ENCODE measurements at places on chromosomes 6 and 20.

DNA sequence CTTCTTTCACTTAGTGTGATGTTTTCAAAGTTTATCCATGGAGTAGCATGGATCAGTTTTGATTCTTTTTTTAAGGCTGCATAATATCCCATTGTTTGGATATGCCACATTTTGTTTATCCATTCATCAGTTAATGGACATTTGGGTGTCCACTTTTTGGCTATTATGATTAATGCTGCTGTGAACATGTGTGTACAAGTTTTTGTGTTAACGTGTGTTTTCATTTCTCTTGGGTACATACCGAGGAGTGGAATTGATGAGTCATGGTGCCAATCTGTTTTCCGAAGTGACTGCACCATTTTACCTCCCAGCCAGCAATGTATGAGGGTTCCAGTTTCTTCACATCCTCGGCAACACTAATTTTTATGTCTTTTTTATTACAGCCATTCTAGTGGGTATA, 78.4 kb upstream of the CCDC28A start:
- no peak for DNase-seq

- no peak for DNase-seq
Observed at GRCh38 chr6:34246249-34246562, 2.6 kb downstream of the SMIM29 start.

GRCh38 chr6:148306286-148306685, 36.4 kb upstream of the SASH1 start:
- no peak for DNase-seq

DNA sequence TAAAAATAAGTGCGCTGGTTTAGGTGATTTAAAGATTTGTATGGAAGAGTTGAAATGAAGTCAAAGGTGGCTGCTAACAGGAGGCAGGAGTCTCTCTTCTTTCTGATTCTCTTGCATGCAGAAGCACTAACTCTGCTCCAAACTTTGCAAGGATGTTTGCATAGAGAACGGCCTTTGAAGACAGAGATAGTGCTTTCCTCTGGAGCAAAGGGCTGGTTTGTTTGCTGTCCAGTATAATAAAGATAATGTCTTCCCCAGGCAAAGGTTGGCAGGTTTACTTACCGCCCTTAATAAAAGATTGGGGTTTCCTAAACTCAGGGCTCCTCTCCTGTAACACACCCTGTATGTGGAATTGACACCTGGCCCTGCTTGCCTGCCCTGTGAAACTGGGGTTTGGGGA, 210.6 kb upstream of the RREB1 start:
- DNase-seq = no peak

DNA sequence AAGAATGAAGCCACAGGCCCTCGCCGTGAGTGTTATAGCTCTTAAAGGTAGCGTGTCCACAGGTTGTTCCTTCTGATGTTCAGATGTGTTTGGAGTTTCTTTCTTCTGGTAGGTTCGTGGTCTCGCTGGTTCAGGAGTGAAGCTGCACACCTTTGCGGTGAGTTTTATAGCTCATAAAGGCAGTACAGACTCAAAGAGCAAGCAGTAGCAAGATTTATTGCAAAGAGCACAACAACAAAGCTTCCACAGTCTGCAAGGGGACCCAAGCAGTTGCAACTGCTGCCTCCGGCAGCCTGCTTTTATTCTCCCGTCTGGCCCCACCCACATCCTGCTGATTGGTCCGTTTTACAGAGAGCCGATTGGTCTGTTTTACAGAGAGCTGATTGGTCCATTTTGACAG, 5.2 kb downstream of the HIVEP1 start:
- no peak for DNase-seq

DNA sequence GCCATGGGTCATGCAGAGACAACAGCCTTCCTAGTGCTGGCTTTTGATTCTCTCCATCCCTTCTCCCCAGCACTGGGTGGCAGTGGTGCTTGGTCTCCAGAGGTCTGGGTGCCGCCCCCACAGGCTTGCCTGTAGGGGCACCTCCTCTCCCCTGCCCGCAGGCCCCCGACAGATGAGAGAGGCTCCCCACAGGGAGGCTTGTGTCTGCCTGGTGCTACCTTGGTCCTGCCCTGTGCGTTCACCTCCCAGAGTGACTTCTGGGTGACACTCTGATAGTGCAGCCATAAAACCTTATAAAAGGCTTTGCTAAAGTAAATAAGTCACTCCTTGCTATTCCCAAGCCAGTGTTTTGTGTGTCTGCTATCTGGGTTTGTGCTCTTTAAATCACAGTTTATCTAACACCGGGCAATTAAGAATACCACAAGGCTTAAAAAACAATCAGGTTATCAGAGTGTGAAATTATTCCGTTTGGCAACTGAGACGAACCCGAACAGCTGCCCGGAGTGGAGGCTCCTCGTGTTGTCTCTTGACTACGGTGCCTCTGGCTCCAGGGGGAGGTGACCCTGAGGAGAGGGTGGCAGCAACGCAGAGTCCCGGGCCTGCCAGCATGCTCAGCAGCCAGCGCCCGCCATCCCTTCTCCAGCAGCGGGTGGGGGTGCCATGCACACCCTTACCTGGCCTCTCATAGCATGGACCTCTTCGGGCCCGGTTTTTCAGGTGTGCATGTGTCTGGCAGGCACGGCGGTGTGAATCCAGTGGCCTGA, 5.4 kb upstream of the C20orf204 start:
- DNase-seq = no peak

DNA sequence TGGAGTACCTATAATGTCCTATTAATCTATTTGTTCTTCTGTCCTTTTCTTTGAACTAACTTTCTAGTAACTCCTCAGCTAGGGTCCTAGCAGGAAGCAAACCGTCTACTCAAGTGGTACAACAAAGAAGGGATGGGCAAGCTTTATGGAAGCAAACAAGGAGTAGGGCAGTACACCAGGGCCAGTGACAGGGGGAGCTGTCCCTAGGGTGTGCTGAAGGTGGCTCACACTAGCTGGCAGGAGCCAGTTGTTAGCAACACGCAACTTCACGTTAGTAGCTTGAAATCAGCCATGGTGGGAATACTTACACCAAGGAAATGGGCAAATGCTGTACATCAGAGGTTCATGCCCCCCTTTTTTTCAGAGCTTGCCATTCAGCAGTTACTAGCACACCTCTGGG, 74.0 kb upstream of the EYA2 start:
- no peak for DNase-seq

- no peak for DNase-seq
Observed at GRCh38 chr20:45300961-45301360, 5.7 kb upstream of the RBPJL start.

DNA sequence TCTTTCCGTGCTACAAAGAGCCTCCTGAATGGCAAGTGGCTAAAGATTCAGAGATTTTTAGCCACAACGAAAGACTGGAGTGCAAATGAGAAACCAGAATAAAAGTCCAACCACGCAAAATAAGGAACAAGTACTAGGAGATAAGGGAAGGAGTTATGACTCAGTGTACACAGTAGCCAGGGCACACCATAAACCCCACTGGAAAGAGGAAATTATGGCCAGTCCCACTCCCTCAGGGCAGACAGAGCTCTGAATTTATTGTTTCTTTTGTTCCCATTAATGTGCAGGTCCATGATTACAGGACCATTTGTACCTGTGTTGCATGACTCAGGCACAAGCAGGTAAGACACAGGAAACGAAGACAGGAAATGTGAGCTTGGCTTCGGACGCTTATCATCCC, 150.3 kb upstream of the PREP start:
- DNase-seq = no peak

- DNase-seq = no peak
Observed at GRCh38 chr6:38233161-38233791, 406.5 kb downstream of the BTBD9 start.

- DNase-seq = no peak
Observed at GRCh38 chr6:150527100-150527499, 72.6 kb upstream of the PLEKHG1 start.

DNA sequence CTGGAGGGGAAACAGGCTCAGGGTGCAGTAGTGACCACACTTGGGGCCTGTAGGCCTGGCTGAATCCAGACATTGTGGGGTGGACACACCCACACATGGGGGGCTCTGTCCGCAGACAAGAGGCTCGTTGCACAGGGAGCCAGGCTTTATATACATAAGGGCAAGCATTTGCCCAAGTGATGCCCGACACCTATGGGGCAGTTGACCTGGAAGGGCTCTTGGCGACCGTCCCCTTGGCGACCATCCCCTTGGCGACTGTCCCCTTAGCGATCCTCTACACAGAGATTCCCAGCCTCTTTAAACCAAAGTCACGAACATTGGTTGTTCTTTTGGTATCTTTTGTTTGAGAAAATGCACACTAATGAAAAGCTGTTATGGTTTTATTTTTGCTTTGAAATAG, 2.7 kb downstream of the TOX2 start:
- DNase-seq = no peak

DNA sequence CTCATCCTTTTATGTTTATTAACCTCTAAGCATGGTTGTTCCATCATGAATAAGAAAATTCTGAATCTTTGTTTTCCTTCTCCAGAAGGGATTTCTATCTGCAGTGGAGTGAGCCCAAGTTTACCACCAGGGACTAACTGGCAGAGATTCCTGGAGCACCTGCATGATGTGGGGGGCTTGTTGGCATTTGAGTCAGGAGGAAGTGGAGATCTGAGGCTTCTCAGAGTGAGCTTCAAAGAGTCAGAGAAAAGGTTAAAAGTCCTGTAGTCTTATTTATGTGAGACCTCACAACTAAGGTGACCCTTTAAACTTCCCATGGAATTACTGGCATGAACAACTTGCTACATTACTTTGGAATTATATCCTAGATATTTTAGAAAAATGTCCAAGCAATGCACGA, 138.1 kb upstream of the SLC24A3 start:
- DNase-seq = no peak

- DNase-seq = no peak
Observed at GRCh38 chr6:14224359-14225103, 107.0 kb downstream of the CD83 start.

- DNase-seq = peak; percentile 20
Observed at GRCh38 chr6:135537741-135538301, 40.3 kb upstream of the AHI1 start.

- no peak for DNase-seq
Observed at GRCh38 chr6:151009576-151009975, 144.1 kb downstream of the MTHFD1L start.

DNA sequence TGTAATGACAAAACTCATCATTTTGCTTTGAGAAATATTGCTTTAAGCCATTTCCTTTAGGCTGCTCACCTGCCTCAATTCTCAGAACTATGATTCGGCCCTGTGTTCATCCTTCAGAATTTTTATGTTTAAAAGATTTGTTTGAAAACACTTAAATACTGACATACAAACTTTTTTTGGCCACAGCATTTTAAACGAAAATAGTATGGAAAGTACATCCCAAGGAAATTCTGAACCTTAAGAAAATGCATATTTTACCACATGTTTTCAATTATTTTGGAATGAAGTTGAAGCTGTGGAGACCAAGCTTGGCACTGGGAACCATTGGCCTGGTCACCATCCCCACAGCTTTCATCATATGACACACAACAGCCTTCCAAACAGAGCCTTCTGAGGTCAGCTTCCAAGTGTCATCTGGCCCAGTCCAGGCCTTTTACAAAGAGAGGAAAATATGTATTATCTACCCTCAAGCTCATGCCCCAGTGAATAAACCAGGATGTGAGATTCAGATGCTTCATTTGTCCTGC, 83.3 kb downstream of the SOD2 start:
- DNase-seq = no peak

- DNase-seq = no peak
Observed at GRCh38 chr20:62760471-62760855, 35.8 kb upstream of the MRGBP start.

GRCh38 chr6:22141241-22141745, 155.5 kb downstream of the PRL start:
- DNase-seq = no peak

- no peak for DNase-seq
Observed at GRCh38 chr6:11495565-11496145, 41.9 kb upstream of the TMEM170B start.

- no peak for DNase-seq
Observed at GRCh38 chr20:50276119-50277063, 85.8 kb downstream of the CEBPB start.

GRCh38 chr20:3330046-3330741, 77.3 kb downstream of the DNAAF9 start:
- no peak for DNase-seq

GRCh38 chr6:136576821-136577220, 26.6 kb upstream of the MAP7 start:
- DNase-seq = no peak
